EH (cell line): ENCODE measurements at places on chromosomes 7 and 10.
A peak's percentile ranks its signal among the peaks of the same experiment; 100 is the strongest.

GRCh38 chr10:113178771-113179170, 228.7 kb downstream of the TCF7L2 start:
- DNase-seq, result no peak

DNA sequence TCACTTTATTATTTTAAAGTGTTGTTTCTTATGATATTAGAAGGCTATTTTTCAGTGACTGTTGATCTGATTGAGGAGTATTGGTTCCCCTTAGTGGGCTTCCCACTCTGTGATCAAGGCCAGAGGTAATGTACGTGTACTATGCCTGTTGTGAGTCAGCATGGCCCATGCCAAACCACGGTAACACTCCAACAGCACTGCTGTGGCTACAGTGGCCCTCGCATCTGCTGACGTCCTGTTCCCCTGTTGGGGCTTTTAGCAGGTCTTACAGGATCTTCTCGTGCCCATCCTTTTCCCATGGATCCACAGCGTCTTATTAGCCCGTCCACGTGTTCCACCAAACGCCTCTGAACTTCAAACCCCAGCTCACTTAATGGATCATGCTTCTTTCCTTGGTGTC, 964.6 kb upstream of the CELF2 start:
- no peak for DNase-seq

DNA sequence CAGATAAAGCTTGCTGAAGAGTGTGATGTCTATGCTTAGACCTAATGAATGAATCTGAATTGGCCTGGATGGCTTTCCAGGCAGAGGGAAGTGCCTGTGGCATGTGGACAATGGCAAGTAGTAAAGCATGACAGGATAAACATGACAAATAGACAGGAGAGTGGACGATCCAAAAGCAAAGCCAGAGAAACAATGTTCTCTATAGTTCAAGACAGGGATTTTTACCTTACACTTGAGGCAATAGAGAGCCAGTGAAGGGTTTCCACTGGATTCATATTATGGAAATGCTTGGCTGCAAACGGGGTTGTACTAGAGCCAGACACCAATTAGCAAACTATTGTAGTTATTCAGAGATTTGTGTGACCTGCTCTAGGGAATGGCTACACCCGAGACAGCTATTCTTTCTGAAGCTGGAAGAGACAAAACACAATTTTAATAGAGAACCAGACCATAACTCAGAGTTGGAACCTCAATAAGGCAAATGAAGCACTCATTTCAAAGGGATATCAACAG, 2.3 kb downstream of the AGMO start:
- DNase-seq, result no peak

DNA sequence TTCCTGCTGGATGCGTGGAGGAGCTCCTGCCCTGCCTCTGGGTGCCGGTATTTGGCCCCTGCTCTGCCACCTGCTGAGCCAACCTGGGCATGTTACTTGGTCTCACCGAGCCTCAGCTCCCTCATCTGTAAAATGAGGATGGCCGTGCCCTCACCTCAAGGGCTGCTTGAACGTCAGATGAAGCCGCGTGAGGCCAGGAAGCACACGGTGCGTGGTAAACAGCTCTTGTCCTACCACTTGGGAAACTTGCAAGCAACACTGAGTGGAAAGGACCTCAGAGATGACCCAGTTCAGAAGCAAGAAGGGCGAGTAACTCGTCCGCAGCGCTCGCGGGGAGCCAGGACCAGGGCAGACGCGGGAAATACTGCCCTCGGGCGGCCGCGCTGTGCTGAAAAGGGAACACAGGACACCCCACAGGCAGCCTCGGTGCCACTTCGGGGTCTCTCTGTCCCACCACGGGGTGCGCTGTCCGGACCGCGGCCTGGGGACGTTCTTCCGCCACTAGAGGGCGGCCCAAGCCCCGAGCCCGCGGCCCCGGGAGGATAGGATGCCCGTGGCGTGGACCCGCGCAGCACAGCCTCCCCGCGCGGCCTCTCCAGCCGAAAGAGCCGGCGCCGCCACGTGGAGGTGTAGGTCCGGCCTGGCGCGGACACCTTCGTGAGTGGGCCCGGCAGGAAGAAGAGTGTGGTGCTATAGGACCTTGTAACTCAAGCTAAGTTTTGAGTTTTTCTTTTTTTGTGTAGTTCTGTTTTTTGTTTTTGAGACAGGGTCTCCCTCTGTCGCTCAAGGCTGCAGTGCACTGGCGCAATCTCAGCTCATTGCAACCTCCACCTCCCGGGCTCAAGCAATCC, 94.1 kb downstream of the PRKAG2 start:
- peak; percentile 54 for DNase-seq

DNA sequence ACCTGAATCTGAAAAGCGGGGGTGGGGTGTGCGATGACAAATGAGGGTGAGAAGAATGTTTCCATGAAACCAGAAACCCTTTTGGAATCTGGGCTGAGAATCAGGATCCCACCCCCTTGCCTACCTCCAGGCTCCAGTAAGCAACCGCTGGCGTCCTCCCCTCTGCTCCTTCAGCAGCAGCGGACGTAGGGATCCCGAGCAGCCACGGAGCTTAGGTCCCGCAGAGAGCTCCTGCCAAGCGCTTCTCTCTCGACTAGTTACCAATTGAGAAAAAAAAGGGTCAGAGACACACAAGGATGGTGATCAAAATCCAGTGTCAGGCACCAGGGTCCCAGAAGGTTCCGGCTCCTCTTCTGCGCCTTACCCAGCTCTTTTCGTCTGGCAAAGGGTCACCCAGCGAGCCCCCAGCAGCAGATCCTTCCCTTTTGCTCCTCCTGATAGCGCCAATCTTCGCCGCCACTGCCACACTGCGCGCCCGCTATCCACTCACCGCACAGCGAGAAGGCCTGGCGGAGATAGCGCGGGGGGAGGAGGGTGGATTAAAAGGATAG, 733.5 kb downstream of the ZWINT start:
- DNase-seq, result no peak

DNA sequence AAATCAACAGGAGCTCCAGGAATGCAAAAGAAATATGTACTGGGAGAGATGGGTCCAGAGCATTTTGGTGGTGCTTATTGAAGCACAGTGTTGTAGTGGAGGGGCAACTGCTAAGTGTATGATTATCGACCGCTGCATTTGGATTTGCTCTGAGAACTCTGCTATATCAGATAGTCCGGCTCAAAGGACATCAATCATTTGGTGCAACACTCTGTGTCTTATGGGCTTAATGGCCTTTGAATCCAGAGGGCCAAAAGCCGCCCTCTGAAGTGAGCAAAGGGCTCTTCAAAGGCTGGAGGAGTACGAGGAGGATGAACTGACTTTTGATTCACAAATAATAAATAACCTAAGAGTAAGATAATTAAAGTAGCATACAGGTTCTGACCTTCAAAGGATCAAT, 9.4 kb upstream of the IKZF1 start:
- no peak for DNase-seq

GRCh38 chr10:92420546-92421275, 129.7 kb downstream of the MARCHF5 start:
- no peak for DNase-seq

GRCh38 chr10:89702121-89702480, 711 bp downstream of the KIF20B start:
- peak; percentile 28 for DNase-seq

- no peak for DNase-seq
Observed at GRCh38 chr7:146659732-146660131, 543.1 kb downstream of the CNTNAP2 start.

DNA sequence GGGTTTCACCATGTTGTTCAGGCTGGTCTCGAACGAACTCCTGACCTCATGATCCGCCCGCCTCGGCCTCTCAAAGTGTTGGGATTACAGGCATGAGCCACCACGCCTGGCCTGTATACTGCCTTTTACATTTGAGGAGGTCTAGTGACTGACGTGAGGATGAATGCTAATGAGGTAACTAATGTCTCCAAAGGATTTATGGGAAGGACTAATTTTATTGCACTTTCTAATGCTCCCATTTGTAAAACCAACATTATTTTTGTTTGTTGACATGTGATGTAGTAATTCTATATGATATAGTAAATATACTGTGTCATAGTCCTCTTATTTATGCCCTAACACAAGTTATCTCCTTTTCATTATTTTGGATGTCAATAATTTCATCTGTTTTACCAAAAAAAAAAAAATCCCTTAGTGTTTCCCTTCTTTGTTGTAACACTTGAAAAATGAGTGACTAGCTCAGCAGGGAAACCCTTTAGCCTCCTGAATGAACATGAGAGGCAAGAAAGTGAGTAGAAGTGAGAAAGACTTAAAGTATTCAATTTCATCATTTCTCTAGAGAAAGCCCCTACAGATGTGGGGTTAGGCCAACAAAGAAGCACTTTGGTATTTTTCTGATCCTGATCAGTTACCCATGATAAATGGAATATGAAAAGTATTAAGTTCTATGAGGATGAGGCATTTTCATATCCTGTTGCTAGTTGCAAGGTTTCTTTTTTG, 596.9 kb upstream of the PCDH15 start:
- DNase-seq, result no peak
